Breast epithelium (tissue), 4 donors: ENCODE measurements at places on chromosomes 16 and 17.

DNA sequence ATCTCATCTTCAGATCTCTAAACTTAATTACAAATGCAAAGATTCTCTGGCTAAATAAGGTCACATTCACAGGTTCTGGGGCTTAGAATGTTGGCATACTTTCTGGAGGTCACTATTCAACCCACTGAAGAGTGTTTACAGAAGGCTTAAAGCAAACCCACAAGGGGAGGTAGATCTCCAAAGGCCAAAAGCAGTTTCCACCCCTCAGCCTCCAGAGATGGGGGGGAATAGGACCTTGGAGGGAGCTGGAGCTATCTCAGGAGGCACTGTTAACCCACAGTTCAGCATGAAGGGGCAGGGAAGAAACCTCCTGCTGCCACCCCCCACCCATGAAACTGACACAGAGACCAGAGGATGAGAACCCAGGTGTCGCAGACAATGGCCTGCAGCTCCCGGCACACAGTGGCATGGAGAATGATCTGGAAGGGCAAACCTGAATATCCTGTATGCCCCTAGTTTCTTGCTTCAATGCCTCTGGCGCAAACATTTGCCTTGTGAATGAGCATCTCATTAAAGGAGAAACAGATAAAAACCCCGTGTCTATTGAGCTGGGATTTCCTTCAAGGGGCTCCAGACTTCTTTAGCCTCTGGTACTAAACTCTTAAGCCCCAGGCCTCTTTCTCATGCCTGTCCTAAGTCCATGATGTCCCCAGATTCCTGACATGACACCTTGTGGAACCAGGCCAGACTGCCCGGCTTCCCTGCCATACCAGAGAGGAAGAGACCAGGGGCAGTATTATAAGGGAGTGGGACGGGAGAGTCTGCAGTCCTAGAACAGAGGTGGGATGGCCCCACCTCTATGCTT lies 103.1 kb upstream of the CDH5 start:
- no peak for DNase-seq

DNA sequence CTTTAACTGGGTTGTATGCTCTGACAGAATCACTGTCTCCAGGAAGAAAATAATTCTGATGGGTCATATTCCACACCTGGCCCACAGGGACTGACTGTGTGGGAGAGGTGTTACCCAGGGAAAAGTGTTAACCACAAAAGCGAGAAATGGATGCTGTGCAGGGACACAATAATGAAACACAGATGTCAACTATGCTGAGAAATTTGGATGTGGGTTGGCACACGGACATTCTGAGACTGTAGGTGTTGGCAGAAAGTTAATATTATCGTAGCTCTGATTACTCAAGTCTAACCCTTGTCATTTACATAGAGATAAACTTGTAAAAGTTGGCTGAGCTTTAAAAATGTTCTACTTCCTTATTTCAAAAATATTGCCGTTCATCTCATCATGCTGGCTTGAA lies 19.6 kb downstream of the TMC5 start:
- no peak for DNase-seq

DNA sequence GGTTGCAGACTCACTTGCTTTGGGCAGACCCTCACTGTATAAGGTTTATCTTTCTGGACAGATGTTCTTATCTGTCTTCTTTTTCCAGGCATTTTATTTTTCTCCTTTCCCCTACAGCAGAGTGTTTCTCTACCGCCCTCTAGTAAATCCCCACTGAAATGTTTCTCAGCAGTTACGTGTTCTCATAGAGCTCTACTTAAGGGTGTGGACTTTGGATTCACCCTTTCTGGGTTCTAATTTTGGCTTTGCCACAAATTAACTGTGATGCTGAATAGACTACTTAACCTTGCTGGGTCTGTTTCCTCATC lies 2.0 kb downstream of the ADAT1 start:
- DNase-seq, result no peak

GRCh38 chr16:78675312-78675711 lies 575.9 kb downstream of the WWOX start:
- no peak for DNase-seq

- no peak for DNase-seq
Observed at GRCh38 chr17:9380361-9380760, 195.3 kb downstream of the STX8 start.
